Stimulated activated CD8-positive, alpha-beta memory T cell treated with anti-CD3 and anti-CD28 coated beads, Interleukin-15, amount 100 ng/mL, for 4 hours (primary cell): ENCODE measurements at places on chromosomes 1 and 21.

DNA sequence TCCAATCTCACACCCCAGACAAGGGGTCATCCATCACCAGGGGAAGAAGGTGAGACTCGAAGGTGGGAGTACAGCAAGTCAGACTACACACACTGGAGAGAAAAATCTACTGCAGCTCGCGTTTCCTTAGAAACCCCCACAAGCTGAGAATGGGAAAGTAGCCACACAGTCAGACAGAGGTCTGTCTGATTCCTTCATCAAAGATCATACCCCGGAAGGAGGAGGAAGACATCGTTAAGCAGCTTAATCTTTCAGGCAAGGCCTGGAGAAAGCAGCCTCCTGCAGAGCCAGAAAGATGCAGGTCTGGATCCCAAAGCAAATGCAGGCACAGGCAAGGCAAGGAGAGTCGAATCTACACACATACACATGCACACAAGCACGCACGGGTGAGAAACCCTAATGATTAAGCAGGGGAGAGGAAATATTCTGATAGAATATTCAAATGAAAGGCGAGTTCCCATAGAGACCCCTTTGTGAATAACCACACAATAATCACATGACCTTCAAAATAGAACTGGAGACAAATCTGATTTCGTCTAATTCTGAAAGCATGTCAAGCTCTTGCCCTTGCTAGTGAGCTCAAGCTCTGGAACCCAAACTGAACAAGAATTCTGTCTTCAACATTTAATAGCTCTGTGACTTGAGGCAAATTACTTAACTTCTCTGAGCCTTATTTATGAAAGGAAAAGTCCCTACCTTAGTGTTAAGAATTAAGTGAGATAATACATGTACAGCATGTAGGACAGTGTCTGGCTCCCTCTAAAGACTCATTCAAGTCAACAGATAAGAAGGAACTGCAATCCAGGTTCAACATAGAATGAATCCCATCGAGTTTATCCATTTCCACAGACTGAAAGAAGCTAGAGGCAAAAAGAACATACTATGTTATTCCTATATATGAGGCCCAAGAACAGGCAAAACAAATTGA, 387.8 kb downstream of the OMA1 start:
- no peak for DNase-seq

- no peak for DNase-seq
Measured at GRCh38 chr1:201011616-201012015, 11.9 kb downstream of the KIF21B start.

- DNase-seq = no peak
Measured at GRCh38 chr21:26110715-26111114, 59.9 kb downstream of the APP start.

- no peak for DNase-seq
Measured at GRCh38 chr1:98405581-98406074, 255.9 kb upstream of the SNX7 start.

DNA sequence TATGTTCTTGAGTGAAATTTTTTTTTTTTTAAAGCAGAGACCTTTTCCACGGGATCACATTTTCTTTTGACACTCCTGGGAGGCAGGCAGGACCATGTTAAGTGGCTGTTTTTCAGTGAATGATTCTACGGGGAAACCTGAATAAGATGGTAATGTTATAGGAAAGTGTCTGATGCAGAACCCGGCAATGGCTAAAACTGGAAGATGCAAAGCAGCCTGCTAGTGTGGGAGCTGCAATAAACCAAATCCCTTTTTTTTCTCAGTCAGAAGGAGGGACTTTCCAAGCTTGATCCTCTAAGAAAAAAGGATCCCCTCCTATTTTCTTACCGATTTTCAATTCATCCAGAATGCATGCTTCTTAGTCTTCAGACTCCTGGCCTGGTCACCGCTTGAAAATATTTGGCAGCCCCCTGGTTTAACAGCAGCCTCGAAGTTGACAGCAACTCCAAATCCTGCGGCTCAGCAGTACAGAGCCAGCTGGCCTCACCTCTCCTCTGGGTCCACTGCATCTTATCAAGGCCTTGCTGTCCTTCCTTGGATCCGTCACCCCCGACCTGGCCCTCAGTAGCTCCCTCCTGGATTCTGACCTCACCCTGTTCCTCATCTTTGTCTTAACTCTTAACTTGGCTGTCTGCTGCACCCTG, 5.6 kb downstream of the MX2 start:
- DNase-seq = no peak

- no peak for DNase-seq
Measured at GRCh38 chr1:170967042-170967910, 31.9 kb downstream of the MROH9 start.

- DNase-seq = no peak
Measured at GRCh38 chr21:16047904-16048303, 318.1 kb downstream of the USP25 start.
